ENCODE measurements at places on chromosomes 4 and X.

DNA sequence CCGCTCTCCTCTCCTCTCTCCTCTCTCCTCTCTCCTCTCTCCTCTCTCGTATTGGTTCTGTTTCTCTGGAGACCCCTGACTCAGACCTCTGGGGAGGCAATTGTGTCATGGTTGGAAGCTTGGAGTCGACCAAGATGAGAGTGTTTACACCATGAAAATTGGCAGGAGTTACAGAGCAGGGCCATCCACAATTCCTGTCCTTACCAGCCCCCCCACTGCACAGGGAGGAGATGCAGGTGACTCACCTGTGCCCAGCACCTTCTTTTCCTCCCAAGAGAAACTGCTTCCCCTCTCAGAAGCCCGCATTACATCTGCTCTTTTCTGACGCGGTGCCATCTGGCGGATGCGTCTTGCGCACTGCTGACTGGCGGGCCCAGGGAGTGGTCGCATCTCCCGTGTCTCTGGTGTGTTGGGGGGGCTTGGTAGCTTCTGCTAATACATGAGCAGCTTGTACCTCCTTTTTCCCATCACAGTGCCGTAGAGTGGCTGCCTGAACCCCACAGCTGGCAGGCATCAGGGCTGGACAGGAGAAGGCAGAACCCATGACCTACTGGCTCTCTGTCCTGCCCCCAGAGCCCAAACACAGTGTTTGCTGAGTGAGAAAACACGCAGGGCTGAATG, 31.4 kb upstream of the GPR78 start:
- no peak for DNase-seq

GRCh38 chr4:31041853-31042252, 321.7 kb downstream of the PCDH7 start:
- no peak for DNase-seq

DNA sequence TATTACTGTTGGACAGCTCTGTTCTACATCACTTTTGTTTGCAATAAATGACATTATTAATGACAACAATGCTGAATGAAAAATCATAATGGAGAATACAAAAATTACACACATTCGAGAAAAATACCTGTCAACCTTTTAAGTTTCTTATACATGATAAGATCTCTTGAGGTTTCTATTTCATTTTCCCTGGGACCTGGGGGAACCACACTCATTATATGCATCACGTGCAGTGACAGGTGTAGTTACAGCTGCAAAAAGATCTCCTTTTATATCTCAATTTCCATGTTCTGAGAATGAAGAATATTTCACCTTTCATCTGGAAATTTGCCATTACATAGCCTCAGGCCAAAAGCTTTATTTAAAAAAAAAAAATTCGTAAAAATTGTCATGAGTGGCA, 1347.0 kb upstream of the AGA start:
- DNase-seq, result no peak

DNA sequence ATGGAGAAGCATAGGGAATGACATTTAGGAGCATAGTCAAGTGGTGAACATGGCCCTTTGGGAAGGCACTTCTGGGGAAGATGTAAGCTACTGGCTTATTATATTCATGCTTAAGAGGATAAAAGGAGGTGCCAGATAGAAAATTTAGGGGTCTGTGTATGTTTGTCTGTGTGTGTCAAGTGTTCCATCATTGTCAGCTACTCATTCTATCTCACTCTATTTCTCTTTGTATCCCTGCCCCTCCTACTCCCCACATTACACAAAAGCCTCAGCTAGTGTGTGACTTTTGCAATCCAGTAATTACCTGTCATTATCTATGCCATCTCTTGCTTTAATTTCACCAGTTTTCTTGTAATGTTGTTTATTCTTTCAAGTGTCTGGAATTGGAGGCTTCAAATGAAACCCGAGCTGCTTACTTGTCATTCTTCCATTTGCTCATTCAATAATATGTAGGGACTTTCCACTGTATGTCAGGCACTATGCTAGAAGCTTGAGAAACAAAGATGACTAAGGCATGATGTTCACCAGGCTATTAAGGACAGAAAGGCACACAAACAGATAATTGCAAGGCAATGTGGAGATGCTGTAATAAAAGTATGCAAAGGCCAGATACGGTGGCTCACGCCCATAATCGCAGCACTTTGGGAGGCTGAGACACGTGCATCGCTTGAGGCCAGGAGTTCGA, 229.8 kb upstream of the TEX13C start:
- DNase-seq, result peak; percentile 21

GRCh38 chr4:62474802-62475201, 1274.7 kb downstream of the ADGRL3 start:
- no peak for DNase-seq

- peak; percentile 79 for DNase-seq
These were observed 87.7 kb upstream of the WWC2 start for GRCh38 chr4:183011213-183011907.

DNA sequence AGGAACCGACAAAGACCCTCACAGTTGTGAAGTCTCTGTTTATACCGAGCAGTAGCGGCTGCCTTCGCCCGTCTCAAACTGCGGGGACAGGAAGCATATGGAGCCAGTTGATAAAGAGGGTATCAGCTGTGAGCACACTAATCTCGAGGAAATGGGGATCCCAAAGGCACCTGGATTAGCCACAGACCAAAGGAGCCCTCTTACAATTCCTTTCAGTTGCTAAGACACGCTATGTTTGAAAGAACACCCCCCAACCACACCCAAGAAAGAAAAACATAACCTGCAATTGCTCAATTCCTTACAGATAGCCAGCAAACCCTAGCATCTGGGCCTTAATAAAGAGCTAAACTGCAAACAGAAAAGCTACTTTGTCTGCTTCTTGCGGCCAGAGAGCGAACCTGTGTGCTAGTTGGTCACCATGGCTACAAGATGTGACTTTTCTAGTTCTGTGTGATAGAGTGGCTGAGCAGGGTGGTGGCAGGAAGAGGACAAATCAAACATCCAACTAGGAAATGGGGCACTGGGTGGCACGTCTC, 23.3 kb upstream of the CHRNA9 start:
- no peak for DNase-seq

DNA sequence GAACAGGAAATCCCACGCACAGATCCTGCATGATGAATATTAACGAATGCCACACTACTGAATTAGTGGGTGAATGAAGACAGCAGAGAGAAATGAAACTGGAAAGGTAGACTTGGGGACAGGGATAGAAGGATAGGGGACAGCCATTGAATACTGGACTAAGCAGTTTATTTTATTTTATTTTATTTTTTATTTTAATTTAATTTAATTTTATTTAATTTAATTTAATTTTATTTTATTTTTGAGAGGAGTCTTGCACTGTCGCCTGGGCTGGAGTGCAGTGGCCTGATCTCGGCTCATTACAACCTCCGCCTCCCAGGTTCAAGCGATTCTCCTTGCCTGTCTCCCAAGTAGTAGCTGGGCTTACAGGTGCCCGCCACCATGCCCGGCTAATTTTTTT, 385.2 kb downstream of the GPAT3 start:
- DNase-seq, result no peak

- no peak for DNase-seq
These were observed 31.4 kb downstream of the FREM3 start for GRCh38 chr4:143668930-143669552.

Measured in H4 (cell line).